Astrocyte (in vitro differentiated cells and primary cell): ENCODE measurements at places on chromosomes 13 and 19. TPM values are rescaled to one million over a fixed set of nuclear protein-coding genes. Genes with fewer than 3 reads are reported as not detected.

The LGALS4 gene
- 0.32 TPM in 1 of 2 replicates, not detected in the other for total RNA-seq

The ZNF726 gene
- 0.54 and 0.89 TPM in 2 replicates for total RNA-seq

- peaks cover 12% of the 10 kb centered on the region for H3K4me1 ChIP-seq
- no peaks in the 10 kb centered on the region for H3K27me3 ChIP-seq
- peak overlapping the region; percentile 94 for H3K4me3 ChIP-seq
- no peaks in the 10 kb centered on the region for H3K36me3 ChIP-seq
- H3K27ac ChIP-seq, result peak overlapping the region; percentile 81
Observed at GRCh38 chr19:12293777-12294248, 870 bp downstream of the ZNF44 start.

- H3K4me3 ChIP-seq, result no peak overlapping the region
- peaks cover 6% of the 10 kb centered on the region for H3K4me1 ChIP-seq
- no peaks in the 10 kb centered on the region for H3K36me3 ChIP-seq
- no peak overlapping the region for H3K27ac ChIP-seq
- peaks cover 25% of the 10 kb centered on the region for H3K27me3 ChIP-seq
Observed at GRCh38 chr13:20414546-20415305, 110.9 kb downstream of the CRYL1 start.

DNA sequence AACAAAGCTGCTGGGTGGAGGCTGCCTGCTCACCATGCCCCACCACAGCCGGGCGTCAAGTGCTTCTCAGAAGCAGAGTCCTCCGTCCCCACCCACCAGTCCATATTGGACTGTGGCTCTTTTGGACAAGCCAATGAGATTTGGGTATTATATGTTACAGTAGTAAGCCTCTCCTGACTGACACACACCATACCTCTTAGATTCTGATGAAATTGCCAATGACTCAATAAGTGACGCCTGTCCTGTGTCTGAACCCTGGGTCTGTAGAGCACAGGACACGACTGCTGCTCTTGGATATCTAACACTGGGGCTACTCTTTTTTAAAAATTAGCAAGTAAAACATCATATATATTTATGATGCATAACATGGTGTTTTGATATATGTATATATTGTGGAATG, 44.8 kb upstream of the UBAC2 start:
- H3K27ac ChIP-seq, result no peak overlapping the region
- H3K36me3 ChIP-seq, result no peaks in the 10 kb centered on the region
- H3K4me1 ChIP-seq, result peaks cover 11% of the 10 kb centered on the region
- H3K27me3 ChIP-seq, result peaks cover 7% of the 10 kb centered on the region
- no peak for DNase-seq
- no peak overlapping the region for H3K4me3 ChIP-seq

DNA sequence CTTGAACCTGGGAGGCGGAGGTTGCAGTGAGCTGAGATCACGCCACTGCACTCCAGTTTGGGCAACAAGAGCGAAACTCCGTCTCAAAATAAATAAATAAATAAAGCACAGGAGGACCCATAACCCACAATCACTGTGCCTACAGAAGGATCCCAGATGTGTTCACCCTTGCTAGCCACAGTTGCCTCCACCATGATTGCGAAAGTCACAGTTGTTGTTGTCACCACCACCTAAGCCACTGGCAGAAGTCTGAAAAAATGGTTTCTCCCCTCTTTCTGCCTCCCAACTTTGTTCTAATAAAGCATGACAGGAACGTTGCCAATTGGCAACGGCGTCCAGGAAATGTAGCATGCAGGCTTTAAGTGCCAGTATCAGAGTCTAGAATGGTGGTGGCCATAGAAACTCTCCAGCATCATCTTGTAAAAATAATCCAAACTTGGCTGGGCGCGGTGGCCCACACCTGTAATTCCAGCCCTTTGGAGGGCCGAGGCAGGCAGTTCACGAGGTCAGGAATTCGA, 2.2 kb upstream of the EPS15L1 start:
- no peak for DNase-seq
- peaks cover 13% of the 10 kb centered on the region for H3K4me1 ChIP-seq
- H3K27me3 ChIP-seq, result no peaks in the 10 kb centered on the region
- no peak overlapping the region for H3K27ac ChIP-seq

DNA sequence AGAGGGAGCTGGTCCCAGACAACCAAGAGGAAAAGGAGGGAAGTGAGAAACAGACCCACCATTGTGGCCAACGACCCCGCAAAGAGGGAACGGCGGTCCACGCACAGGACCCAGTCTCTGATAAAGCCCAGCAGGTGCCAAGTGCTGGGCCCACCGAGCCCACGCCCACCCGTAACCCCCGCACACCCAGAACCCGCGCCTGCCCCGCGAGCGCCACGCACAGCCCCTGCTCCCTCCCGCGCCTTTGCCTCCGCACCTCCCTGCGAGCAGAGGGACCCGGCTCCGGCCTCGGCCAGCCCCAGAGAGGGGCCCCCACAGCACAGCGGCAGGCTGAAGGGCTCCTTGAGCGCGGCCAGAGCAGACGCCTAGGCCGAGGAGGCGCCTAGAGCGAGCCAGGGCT, 1192.2 kb downstream of the PCDH17 start:
- H3K27me3 ChIP-seq, result no peaks in the 10 kb centered on the region
- H3K4me1 ChIP-seq, result no peaks in the 10 kb centered on the region
- H3K4me3 ChIP-seq, result no peak overlapping the region
- DNase-seq, result no peak
- no peaks in the 10 kb centered on the region for H3K36me3 ChIP-seq

DNA sequence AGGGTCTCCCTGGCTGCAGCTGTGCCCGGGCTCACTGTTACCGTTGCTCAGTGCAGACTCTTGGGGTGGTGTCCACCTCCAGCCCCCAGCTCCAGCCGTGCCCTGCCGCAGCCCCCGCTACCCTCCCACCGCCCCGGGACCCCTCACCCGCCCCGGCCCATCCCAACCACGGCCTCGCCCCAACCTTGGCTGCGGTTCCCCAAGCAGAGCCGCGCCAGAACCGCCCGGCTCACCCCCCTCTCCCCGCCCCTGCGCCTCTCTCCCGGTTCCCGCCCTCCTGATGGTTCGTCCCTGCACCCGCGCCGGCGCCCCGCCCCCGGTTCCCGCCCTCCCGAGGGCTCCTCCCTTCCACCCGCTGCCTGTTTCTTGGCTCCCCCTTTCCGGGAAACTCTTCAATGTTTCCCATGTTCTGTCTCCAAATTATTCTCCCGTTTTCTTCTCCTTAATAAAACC, 40.3 kb downstream of the ANKRD10 start:
- H3K4me1 ChIP-seq, result peaks cover 19% of the 10 kb centered on the region
- peak; percentile 37 for DNase-seq
- H3K27ac ChIP-seq, result no peak overlapping the region
- H3K4me3 ChIP-seq, result peak overlapping the region; percentile 38
- H3K36me3 ChIP-seq, result no peaks in the 10 kb centered on the region

DNA sequence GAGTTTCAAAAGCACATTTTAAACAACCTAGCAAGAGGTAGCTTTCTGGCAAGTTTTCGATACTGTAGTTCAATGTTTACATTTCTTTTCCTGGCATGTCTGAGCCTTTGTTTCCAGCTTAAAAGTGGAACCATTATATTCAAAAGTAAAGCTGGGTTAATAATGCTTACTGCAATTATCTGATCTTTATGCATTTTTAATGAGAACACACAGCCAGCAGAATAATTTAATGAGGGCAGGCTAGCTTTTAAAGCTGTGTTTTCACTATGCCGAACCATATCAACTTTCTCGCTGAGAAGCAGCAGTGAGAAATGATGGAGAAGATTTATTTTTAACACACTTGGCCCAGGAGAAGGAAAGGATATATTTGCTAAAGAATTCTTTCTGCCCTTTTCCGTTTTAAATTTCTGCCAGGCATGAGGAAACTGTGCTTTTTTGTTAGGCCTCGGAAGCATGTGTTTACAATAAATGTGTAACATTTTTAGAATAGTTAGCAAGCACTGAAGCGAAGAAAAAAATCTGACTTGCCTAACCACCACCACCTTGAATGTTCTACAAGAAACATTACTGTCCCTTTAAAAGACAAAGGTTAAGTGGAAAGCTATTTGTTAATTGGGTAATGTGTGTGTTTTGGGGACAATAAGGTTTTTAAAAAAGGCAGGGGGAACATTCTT, 1.0 kb downstream of the MBNL2 start:
- H3K4me1 ChIP-seq, result peaks cover 20% of the 10 kb centered on the region
- DNase-seq, result peak; percentile 66
